Fibroblast of lung (primary cell): ENCODE measurements at places on chromosomes 1 and 21.

DNA sequence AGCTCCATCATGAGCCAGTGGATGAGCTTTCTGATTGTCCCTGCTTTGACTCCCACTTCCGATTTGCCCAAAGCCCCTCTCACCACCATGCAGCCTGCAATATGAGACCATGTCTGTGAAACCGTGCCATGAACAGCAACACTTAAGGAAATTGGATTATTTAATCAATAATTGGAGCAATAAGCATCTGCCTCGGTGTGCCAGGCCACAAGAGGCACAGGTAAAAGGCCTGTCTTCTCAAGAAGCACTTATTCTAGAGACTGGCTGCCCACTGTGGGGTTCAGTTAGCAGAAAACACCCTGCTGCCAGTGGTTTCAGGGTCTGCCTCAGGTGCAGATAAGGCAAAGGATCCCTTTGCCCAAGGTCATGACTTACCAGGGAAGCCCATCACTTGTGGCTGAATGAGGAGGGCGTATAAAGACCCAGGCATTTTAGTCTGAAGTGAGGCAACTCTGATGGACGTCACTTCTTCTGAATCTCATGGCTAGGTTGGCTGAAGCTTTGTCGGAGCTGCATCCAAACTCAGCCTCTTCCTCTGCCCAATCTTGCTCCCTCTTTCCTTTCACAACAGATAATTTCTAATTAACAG, 7.1 kb upstream of the CHI3L2 start:
- DNase-seq: no peak

DNA sequence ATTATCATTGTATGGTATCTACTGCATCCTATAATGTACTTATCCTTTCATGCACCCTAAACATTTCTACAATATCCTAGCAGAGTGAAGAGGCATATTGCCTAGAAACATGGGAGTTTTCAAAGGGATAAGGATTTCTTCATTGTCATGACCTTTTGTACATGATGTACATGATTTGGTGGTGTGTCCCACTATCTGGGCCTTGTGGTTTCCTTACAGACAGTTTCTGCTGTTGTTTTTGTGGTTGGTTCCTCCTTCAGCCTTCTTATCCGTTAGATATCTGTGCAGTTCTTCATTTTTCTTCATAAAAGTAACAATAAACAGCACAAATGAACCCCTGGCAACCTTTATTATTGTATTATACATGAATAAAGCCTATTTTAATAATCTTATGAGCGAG, 70.4 kb upstream of the BACH1 start:
- DNase-seq: no peak

DNA sequence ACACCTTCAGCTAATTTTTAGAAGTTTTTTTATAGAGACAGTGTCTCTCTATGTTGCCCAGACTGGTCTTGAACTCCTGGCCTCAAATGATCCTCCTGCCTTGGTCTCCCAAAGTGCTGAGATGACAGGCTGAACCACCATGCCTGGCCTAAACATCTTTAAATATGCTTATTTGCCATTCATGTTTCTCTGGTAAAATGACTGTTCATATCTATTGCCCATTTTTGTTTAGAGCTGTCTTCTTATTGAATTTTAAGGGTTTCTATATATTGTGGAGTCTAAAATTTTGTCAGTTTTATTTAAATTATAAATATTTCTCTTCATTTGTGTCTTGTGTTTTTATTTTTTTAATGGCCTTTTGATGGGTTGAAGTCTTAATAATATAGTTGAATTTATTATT, 3.0 kb upstream of the PM20D1 start:
- DNase-seq: no peak

DNA sequence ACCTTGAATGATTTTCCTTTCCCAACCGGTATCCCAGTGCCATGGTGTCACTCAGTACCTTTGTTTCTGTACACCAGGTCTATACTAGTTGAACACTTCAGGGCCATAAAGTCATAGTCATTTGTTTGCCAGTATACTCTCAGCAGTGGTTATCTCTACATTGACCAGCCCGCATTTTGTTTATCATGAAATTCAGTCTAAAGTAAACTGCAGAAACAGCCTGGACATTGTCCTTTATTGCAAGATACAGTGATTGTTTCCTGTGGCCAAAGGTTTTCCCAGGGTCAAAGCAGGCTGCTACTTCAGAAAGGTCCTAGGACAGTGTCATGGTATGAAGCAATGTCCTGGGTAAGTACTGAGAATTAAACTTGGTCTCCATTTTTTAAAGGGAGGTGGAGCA, 407.4 kb downstream of the RWDD3 start:
- no peak for DNase-seq

GRCh38 chr1:51897699-51898031, 19.1 kb upstream of the NRDC start:
- peak; percentile 68 for DNase-seq

- no peak for DNase-seq
Observed at GRCh38 chr1:172496678-172497077, 36.3 kb upstream of the SUCO start.

- DNase-seq: no peak
Observed at GRCh38 chr1:202156590-202156989, 3.8 kb downstream of the PTPN7 start.

GRCh38 chr1:226604560-226605317, 56.2 kb downstream of the STUM start:
- DNase-seq: no peak

GRCh38 chr1:184222652-184223052, 164.2 kb upstream of the C1orf21 start:
- peak; percentile 62 for DNase-seq

GRCh38 chr1:22576617-22577016, 13.3 kb downstream of the EPHA8 start:
- DNase-seq: no peak

- DNase-seq: no peak
Observed at GRCh38 chr1:41611068-41611931, 126.8 kb upstream of the EDN2 start.

DNA sequence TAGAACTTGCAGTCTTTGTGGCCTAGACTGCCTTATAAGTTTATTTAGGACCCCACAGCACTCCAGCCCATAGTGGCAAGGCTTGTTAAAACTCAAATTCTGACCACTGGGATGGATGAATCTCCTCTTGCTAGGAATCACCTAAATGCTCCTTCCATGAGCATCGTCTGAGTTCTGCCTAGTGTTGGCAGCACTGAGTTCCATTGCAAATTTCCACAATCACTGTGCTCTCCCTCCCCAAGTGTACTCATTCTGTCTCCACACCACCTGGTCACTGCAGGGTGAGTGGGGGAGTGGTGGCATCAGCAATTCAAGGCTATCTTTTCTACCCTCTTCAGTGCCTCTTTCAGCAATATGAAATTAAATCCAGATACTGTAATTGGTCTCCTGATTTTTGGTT, 46.7 kb upstream of the PTBP2 start:
- no peak for DNase-seq

GRCh38 chr1:169108863-169109560, 2.5 kb downstream of the ATP1B1 start:
- peak; percentile 52 for DNase-seq

DNA sequence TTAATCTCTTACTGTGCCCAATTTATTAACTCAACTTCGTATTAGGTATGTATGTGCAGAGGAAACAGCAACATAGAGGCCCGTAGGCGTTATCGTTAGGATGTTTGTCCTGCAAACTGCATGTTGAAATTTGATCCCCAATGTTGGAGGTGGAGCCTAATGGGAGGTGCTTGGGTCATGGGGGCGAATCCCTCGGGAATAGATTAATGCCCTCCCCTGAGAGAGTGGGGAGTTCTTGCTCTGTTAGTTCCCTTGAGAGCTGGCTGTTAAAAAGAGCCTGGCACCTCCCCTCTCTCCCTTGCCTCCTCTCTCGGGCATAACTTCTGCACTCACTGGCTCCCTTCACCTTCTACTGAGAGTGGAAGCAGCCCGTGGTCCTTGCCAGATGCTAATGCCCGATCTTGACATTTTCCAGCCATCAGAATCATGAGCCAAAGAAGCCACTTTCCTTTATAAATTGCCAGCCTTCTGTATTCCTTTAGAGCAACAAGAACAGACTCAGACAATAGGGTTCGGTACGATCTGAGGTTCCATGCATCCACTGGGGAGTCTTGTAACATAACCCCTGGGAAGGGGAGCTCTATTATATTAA, 149.0 kb upstream of the RAB4A start:
- DNase-seq: no peak

DNA sequence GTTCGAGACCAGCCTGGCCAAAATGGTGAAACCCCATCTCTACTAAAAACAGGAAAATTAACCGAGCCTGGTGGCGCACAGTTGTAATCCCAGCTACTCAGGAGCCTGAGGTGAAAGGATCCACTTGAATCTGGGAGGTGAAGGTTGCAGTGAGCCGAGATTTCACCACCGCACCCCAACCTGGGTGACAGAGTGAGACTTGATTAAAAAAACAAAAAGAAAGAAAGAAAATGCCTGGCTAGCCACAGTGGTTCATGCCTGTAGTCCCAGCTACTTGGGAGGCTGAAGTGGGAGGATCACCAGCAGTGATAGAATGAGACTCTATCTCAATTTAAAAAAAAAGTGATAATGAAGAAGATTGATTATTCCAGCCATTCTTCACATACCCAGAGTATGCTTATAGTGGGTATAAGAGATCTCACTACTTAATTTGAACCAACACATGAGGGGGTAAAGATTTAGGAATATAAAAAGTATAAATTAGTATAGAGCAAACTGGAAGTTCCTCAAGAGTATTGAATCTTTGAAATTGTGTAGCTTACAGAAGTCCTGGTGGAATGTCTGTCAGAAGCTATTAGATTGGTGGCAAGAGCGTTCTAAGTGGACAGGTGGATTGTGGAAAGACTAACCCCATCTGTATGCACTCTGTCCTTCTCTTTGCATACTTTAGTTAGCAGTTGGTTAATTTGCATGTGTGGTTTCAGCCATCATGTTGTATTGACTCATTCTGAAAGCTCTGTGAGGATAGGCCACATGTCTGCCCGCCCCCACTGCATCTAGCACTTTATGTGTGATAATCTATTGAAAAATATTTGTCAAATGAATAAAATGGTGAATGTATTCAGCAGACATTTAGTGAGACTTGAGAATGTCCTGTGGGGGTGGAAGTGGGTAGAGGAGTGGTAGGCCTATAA, 25.0 kb downstream of the RLF start:
- DNase-seq: peak; percentile 95

GRCh38 chr1:164558461-164559341, at the start of gene PBX1:
Gene PBX1, plus strand, starts transcription at chr1:164559184.
- peak; percentile 99 for DNase-seq

DNA sequence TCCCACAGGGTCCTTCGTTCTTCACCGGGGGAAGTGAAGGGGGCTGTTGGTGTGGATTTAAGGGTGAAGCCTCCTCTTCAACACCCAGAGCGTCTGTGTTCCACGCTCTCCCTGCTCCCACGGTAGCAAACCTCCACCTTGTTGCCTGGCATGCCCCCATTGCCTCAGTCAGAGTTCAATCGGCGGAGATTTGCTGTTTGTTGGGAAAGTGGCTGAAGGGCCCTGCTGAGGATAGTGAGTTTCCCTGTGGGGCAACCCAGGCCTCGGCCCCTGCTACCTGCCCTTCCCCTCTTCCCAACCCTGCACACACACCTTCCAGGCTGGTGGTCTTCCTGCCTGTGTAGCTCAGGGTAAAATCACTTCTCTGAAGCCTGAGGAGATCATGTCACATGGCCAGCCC, 60.5 kb downstream of the TOR1AIP2 start:
- no peak for DNase-seq

DNA sequence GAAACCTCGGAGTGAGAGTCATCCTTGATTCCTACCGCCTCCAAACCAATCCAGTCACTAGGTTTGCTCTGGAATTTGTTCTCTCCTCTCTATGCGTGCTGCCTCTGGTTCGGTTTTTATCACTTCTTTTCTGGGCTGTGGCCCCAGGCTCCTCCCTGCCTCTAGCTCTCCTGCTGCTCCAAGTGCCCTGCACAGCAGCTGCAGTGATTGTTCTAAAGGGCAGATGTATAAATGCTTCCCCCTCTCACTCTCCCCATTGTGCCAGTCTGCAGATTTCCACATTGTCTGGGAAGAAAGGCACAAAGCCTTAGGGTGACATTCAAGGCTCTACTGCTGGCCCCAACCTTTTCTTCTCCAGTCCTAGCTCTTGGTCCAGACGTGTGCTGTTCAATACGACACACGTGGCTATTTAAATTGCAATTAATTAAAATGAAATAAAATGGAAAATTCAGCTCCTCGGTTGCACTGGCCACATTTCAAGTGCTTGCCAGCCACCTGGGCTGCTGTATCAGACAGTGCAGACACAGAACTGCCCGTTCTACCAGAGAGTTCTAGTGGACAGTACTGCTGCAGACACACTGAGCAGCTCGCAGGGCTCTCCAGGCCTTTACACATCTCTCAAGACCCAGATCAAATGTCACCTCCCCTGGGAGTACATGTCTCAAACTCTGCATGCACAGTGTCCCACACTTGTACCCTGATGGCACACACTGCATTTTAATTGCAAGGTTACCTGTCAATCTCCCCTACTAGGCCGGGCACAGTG, 12.4 kb downstream of the TRIM62 start:
- DNase-seq: peak; percentile 62

GRCh38 chr1:76285578-76286135, 211.1 kb downstream of the ST6GALNAC3 start:
- no peak for DNase-seq

GRCh38 chr1:58457023-58457635, 89.4 kb downstream of the OMA1 start:
- DNase-seq: no peak
